Calu3 (cell line): ENCODE measurements at places on chromosomes 2 and 18. TPM values are rescaled to one million over a fixed set of nuclear protein-coding genes. Genes with fewer than 3 reads are reported as not detected.

DNA sequence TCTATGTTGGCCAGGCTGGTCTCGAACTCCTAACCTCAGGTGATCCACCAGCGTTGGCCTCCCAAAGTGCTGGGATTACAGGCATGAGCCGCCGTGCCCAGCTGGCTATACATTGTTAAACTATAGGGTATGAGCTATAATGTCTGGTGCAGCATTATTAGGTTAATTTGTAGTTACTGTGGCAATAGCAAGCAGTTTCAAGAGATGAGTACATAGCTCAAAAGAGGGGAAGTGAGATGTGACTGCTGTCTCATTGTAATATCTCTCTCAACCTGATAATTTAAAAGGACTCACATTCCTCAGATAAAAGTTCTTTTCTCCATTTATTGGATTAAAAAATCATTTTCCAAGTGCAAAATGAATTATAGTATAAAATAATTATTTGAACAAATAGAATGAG lies 116.4 kb downstream of the INO80D start:
- peaks cover 5% of the 10 kb centered on the region for H3K36me3 ChIP-seq
- DNase-seq = no peak
- H3K27me3 ChIP-seq = no peaks in the 10 kb centered on the region
- peaks cover 45% of the 10 kb centered on the region for H3K4me1 ChIP-seq

DNA sequence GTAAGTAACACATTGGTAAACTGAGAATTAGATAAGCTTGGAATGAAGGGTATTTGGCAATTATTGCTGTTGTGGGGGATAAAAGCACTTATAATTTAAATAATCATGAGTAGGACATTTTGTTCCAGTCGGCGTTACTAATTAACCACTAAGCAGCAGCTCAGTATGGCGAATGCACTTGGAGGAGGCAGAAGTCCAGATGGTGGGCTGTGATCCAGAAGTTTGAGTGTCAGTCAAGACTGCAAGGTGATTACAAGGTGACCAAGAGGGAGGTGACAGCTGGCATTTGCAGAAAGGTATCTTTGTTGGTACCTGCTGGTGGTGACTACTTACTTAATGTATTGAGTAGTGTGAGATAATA lies 643.6 kb upstream of the FAM98A start:
- H3K4me3 ChIP-seq = no peak overlapping the region
- no peak overlapping the region for H3K27ac ChIP-seq
- DNase-seq = no peak
- no peaks in the 10 kb centered on the region for H3K36me3 ChIP-seq
- no peaks in the 10 kb centered on the region for H3K4me1 ChIP-seq

- peaks cover 21% of the 10 kb centered on the region for H3K4me1 ChIP-seq
- no peaks in the 10 kb centered on the region for H3K27me3 ChIP-seq
- DNase-seq = no peak
- H3K27ac ChIP-seq = no peak overlapping the region
- no peak overlapping the region for H3K4me3 ChIP-seq
- peaks cover 30% of the 10 kb centered on the region for H3K36me3 ChIP-seq
Observed at GRCh38 chr2:63875131-63875527, 33.4 kb downstream of the UGP2 start.

GRCh38 chr18:79798346-79798998 lies 734 bp downstream of the KCNG2 start:
- DNase-seq = no peak
- peaks cover 29% of the 10 kb centered on the region for H3K27me3 ChIP-seq
- no peak overlapping the region for H3K4me3 ChIP-seq
- H3K36me3 ChIP-seq = peaks cover 5% of the 10 kb centered on the region
- H3K4me1 ChIP-seq = no peaks in the 10 kb centered on the region
- no peak overlapping the region for H3K27ac ChIP-seq

GRCh38 chr18:78776151-78776550 lies 203.5 kb upstream of the SALL3 start:
- no peak overlapping the region for H3K27ac ChIP-seq
- no peak overlapping the region for H3K4me3 ChIP-seq
- H3K4me1 ChIP-seq = no peaks in the 10 kb centered on the region
- DNase-seq = no peak

DNA sequence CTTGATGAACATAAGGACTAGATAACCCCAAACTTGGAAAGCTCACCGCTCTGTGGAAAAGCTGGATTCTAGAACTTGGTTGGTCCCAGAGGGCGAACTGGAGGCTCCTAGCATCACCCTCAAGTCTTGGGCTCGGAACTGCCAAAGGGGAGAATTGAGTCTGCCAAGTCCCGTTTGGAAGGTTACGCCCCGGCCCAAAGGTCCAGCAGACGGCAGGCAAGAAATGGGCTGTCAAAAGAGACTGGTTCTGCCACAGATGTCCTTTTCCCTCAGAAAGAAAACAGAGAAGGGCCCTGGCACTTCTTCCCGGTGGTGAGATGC lies 182.2 kb downstream of the ANAPC1 start:
- H3K4me1 ChIP-seq = peaks cover 63% of the 10 kb centered on the region
- H3K4me3 ChIP-seq = no peak overlapping the region
- H3K36me3 ChIP-seq = peaks cover 16% of the 10 kb centered on the region

Gene XPO1
- 214 and 223 TPM in 2 replicates for total RNA-seq
